ENCODE measurements at places on chromosomes 11 and 22. TPM values are rescaled to one million over a fixed set of nuclear protein-coding genes. Genes with fewer than 3 reads are reported as not detected.

- no peaks in the 10 kb centered on the region for H3K4me1 ChIP-seq
- no peak for DNase-seq
- H3K27ac ChIP-seq = no peak overlapping the region
- no peaks in the 10 kb centered on the region for H3K36me3 ChIP-seq
- H3K4me3 ChIP-seq = no peak overlapping the region
Observed at GRCh38 chr11:8340296-8340695, 76.6 kb upstream of the LMO1 start.

GRCh38 chr22:32177221-32177765, 18.2 kb upstream of the C22orf42 start:
- H3K36me3 ChIP-seq = no peaks in the 10 kb centered on the region
- no peak overlapping the region for H3K27ac ChIP-seq
- no peak for DNase-seq

DNA sequence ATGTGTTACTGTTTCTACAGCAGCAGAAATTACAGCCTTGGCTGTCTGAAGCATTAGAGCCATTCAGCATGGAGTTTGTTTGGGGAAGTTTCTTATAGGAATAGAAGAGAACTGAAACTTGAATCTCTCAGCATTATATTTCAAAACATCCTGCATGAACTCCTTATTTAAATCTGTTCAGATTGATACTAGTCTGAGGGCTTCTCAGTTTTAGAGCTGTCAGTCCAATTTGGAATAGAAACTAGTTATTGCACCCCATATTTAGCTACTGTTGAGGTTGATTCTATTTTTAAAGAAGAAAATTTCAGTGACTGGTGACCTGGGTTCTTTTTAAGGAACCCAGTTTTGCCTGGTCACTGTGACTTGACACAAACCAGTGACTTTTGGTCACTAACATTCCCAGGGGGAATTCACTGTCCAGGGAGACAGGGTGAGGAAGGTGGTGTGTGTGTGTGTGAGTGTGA, 126.0 kb upstream of the TTC12 start:
- no peaks in the 10 kb centered on the region for H3K27me3 ChIP-seq
- no peak overlapping the region for H3K4me3 ChIP-seq
- H3K27ac ChIP-seq = no peak overlapping the region
- DNase-seq = no peak
- H3K36me3 ChIP-seq = no peaks in the 10 kb centered on the region

GRCh38 chr11:87002918-87003317, 34.8 kb upstream of the TMEM135 start:
- no peaks in the 10 kb centered on the region for H3K27me3 ChIP-seq
- peaks cover 3% of the 10 kb centered on the region for H3K4me1 ChIP-seq
- H3K27ac ChIP-seq = no peak overlapping the region
- H3K4me3 ChIP-seq = no peak overlapping the region
- H3K36me3 ChIP-seq = no peaks in the 10 kb centered on the region
- no peak for DNase-seq

- H3K36me3 ChIP-seq = no peaks in the 10 kb centered on the region
- no peaks in the 10 kb centered on the region for H3K4me1 ChIP-seq
- no peaks in the 10 kb centered on the region for H3K27me3 ChIP-seq
- no peak for DNase-seq
Observed at GRCh38 chr11:102637731-102638130, 12.6 kb upstream of the MMP20 start.

GRCh38 chr11:12531681-12532080, 142.5 kb upstream of the TEAD1 start:
- H3K27ac ChIP-seq = peak overlapping the region; percentile 45
- DNase-seq = peak; percentile 3
- no peak overlapping the region for H3K4me3 ChIP-seq
- no peaks in the 10 kb centered on the region for H3K4me1 ChIP-seq

- no peak for DNase-seq
- H3K4me1 ChIP-seq = no peaks in the 10 kb centered on the region
- no peaks in the 10 kb centered on the region for H3K36me3 ChIP-seq
- H3K27me3 ChIP-seq = no peaks in the 10 kb centered on the region
- no peak overlapping the region for H3K4me3 ChIP-seq
Observed at GRCh38 chr11:79013509-79013908, 427.3 kb downstream of the TENM4 start.

DNA sequence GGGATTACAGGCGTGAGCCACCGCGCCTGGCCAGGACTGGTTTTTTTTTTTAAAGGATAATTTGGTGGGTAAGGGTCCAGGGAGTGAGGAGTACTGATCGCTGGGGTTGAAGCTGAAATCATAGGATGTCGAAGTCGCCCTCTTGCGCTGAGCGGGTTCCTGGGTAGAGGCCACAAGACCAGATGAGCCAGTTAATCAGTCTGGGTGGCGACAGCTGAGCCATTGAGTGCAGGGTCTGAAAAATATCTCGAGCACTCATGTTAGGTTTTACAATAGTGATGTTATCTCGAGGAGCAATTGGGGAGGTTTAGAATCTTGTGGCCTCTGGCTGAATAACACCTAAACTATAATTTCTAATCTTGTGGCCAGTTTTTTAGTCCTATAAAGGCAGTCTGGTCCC, 7.8 kb downstream of the APOL5 start:
- no peak overlapping the region for H3K4me3 ChIP-seq
- H3K27me3 ChIP-seq = no peaks in the 10 kb centered on the region
- no peak overlapping the region for H3K27ac ChIP-seq
- no peaks in the 10 kb centered on the region for H3K4me1 ChIP-seq
- DNase-seq = no peak
- no peaks in the 10 kb centered on the region for H3K36me3 ChIP-seq

DNA sequence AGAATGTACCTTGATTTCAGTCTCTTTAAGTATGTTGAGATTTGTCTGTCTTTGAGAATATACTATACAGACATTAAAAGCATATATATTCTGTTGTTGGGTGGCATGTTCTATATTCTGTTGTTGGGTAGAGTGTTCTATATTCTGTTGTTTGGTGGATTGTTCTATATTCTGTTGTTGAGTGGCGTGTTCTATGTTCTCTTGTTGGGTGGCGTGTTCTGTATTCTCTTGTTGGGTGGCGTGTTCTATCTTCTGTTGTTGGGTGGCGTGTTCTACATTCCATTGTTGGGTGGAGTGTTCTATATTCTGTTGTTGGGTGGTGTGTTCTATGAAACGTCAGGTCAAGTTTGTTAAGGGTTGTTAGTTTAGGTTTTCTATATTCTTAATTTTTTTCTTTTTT, 27.1 kb upstream of the CTTN start:
- H3K27ac ChIP-seq = no peak overlapping the region
- H3K4me3 ChIP-seq = no peak overlapping the region
- H3K27me3 ChIP-seq = no peaks in the 10 kb centered on the region
- DNase-seq = no peak
- H3K4me1 ChIP-seq = no peaks in the 10 kb centered on the region
- peaks cover 8% of the 10 kb centered on the region for H3K36me3 ChIP-seq

DNA sequence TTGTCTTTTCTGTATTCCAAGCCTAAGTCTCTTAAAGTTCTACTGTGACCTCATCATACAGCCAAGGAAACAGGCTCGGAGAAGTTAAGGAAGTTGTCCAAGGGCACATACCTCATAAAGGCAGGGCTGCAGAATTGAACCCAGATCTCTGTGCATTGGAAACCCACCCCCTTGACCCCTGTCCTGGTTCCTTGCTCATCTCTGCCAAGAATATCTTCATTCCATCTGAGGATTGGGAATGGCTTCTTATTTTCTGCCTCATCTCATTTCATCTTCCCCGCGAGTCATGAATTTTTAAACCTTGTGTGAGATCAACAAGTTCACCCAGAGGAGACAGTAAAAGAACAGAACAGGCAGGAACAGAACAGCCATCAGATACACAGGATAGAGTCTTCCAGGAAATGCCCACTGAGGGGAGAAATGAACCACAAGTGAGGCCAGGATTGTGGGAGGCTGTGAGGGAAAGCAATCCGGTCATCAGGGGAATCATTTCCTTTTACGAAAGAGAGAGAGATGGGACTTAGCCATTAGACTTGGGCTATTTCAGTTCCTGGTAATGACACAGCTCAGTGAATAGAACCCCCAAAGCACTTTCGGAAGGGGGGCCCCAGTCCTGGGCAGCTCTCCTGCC, 34.4 kb upstream of the LRRC10B start:
- H3K27ac ChIP-seq = peak overlapping the region; percentile 74
- H3K4me3 ChIP-seq = no peak overlapping the region
- no peak for DNase-seq
- peaks cover 6% of the 10 kb centered on the region for H3K36me3 ChIP-seq
- no peaks in the 10 kb centered on the region for H3K4me1 ChIP-seq
- no peaks in the 10 kb centered on the region for H3K27me3 ChIP-seq

GRCh38 chr11:134276396-134277182, 410 bp downstream of the GLB1L3 start:
- no peak overlapping the region for H3K27ac ChIP-seq
- no peaks in the 10 kb centered on the region for H3K36me3 ChIP-seq
- peaks cover 43% of the 10 kb centered on the region for H3K27me3 ChIP-seq
- peak overlapping the region; percentile 37 for H3K4me3 ChIP-seq
- DNase-seq = no peak
- no peaks in the 10 kb centered on the region for H3K4me1 ChIP-seq

GRCh38 chr11:96373826-96374225, 15.9 kb downstream of the CCDC82 start:
- DNase-seq = no peak
- H3K4me3 ChIP-seq = no peak overlapping the region
- H3K4me1 ChIP-seq = no peaks in the 10 kb centered on the region
- H3K27me3 ChIP-seq = no peaks in the 10 kb centered on the region

DNA sequence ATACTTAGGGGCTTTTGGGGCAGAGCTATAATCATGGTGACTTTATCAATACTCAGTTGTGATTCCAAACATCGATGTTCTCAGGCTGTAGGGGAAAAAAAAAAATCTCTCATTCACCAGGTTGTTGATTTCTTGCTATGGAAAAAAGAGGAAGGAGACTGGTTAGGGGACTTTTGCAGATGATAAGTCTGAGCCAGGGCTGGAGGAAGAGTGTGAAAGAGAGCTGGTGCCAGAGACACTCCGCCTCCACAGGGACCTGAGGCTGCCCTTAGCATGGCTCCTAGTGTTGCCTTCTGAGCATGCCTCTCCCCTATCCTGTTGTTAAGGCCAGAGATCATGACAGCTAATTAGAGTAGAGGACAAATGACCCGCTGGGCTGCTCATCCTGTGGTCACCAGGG, 16.9 kb downstream of the UPB1 start:
- peaks cover 18% of the 10 kb centered on the region for H3K4me1 ChIP-seq
- no peaks in the 10 kb centered on the region for H3K36me3 ChIP-seq
- no peak for DNase-seq
- H3K4me3 ChIP-seq = no peak overlapping the region
- H3K27ac ChIP-seq = no peak overlapping the region
- H3K27me3 ChIP-seq = no peaks in the 10 kb centered on the region

DNA sequence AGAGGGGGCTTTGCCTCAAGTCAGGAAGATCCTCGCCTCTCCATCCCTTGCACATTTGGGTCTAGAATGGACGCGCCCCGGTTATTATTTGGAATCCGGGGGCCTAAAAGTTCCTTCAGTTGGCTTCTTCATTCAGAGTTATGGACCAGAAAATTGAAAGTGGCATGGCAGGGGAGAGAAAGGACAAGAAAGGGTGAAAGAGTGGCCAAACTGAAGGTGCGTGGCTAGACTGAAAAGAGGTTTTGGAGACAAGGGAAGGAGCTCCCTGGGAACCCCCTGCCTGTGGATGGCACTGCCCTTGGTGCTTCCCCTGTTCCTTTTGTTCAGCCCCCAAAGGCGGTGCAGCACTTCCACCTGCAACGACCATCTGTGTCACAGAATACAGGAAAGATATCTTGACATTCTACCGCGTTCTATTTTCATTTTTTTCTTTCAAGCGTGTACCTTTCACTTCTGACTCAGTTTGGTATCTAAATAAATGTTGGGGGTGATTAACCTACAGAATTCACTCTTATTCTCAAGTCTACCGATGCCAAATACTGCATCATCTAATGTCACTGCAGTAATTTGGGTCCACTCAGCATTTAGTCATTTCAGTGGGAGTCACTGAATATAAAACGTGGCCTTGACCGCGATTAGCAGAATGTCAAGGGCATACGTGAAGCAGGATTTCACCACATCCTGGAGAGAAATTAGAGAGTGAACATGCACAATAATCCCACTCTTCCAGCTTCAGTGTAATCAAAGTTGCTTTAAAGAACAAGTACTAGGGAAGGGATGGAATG, 88.1 kb upstream of the ARHGAP32 start:
- peaks cover 26% of the 10 kb centered on the region for H3K4me1 ChIP-seq
- H3K27ac ChIP-seq = peak overlapping the region; percentile 74
- no peak for DNase-seq
- no peaks in the 10 kb centered on the region for H3K27me3 ChIP-seq
- H3K4me3 ChIP-seq = peak overlapping the region; percentile 69

DNA sequence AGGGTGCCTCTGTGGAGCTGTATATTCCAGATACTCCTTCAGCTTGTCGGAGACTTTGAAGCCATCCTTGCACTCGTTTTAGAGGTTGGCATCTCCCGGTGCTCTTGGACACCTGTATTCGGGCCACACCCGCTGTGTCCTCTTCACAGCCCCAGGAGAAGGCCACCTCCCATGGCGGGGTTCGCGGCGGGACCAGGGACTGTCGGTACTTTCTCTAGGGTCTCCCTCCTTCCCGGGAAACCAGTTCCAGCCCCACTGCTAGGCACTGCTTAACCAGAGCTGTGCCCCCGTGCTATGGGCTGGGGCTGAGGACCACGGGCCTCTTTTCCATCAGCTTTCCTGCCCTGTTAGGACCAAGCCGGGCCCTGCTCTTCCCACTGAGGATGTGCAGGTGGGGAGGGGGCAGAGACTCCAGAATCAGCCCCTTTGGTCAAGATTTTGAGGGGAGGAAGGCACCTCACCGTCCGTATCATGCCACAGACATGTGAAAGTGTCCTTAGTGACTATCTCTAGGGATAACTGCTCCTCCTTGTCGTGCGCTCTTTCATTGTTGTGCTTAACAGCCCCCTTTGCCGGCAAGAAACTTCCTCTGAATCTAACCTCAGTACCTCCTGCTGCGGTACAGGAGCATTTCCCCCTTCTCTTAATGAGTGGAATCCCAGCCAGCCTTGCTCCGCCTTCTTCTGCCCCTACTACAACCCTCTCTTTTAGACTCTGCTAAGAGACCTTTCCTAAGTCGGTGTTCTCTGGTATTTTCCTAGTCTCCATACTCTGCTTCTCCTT, 1.2 kb upstream of the B3GAT1 start:
- peaks cover 89% of the 10 kb centered on the region for H3K27me3 ChIP-seq
- H3K4me3 ChIP-seq = peak overlapping the region; percentile 48
- no peak overlapping the region for H3K27ac ChIP-seq
- DNase-seq = no peak

- H3K36me3 ChIP-seq = no peaks in the 10 kb centered on the region
- no peak for DNase-seq
- no peak overlapping the region for H3K27ac ChIP-seq
- no peaks in the 10 kb centered on the region for H3K27me3 ChIP-seq
Observed at GRCh38 chr11:27545946-27546345, 39.4 kb upstream of the LIN7C start.

CARD18 gene
- total RNA-seq = not detected

ANGPTL5 gene
- not detected for total RNA-seq

NCAM1 gene
- 98.1 TPM for total RNA-seq

SAAL1 gene
- total RNA-seq = 14.4 TPM

CARNS1 gene
- total RNA-seq = 0.36 TPM

GPR152 gene
- not detected for total RNA-seq

SELENOH gene
- total RNA-seq = 133 TPM

HTR3B gene
- not detected for total RNA-seq

MRGPRE gene
- 0.33 TPM for total RNA-seq
